Stimulated activated CD4-positive, alpha-beta T cell treated with anti-CD3 and anti-CD28 coated beads, Interleukin-15, amount 100 ng/mL, for 1 hour (primary cell): ENCODE measurements at places on chromosomes 12 and 14.
A peak's percentile ranks its signal among the peaks of the same experiment; 100 is the strongest.

DNA sequence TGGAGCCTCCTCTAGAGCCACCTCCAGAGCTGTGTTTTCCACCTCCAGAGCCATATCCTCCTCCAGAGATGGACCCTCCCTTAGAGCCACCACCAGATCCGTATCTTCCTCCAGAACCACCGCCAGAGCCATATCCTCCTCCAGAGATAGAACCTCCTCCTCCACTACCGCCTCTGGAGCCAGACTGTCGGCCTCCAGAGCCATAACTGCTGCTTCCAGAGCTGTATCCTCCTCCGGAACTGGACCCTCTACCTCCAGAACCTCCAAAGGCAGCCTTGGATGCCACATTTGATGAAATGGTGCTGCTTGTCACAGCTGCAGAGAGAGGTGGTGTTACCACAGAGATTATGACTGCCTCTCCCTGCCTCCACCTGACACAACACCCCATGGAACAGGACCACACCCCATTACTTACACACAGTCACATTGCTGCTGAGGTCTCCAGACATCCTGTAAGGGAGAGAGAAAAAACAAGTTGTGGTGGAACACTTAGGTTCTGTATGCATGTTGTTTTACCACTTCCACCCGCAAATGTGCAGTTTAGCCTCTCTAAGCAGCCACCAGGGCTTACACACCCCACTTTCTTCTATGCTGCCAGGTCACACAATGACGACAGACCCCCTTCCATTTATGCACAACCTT lies 6.8 kb downstream of the KRT2 start:
- DNase-seq: no peak

- no peak for DNase-seq
Observed at GRCh38 chr14:71181215-71182003, 274.1 kb downstream of the PCNX1 start.

DNA sequence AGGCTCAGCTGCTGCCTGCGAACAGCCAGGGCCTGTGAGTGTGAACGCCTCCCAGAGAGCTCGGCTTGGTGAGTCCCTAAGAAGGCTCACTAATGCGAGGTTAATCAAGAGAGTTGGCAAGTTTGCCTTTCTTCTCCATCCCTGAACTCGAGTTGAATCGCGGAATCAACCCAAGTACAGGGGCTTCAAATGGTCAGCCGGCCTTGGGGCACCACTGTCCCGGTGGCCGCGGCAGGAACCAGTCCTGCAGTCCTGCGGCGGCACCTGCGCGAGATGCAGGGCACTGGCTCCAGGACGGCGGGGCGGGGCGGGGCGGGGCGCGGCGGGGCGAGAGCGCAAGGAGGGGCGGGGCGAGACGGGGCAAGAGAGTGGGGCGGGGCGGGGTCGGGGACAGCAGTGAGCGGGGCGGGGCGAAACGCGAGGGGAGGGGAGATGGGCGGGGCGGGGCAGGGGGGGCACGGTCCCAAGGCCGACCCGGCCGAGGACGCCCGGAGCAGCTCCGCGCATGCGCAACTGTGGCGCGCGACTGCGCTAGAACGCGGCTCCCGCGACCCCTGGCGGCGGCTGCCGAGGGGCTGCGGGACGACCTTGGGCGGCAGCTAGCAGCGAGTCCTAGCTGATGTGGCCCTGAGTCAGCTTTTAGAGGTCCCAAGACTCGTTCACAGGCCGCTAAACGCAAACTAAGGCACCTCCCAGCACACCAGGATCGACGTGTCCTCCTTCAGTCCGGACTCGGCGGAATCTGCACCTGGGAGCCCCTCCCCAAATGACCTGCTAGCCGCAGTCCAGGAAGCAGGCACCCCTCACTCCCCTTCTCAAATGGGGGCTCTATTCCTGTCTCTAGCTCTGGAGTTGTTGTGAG lies 58.0 kb downstream of the TTC7B start:
- peak; percentile 92 for DNase-seq

- DNase-seq: no peak
Observed at GRCh38 chr12:60930151-60930550, 1330.1 kb upstream of the USP15 start.

DNA sequence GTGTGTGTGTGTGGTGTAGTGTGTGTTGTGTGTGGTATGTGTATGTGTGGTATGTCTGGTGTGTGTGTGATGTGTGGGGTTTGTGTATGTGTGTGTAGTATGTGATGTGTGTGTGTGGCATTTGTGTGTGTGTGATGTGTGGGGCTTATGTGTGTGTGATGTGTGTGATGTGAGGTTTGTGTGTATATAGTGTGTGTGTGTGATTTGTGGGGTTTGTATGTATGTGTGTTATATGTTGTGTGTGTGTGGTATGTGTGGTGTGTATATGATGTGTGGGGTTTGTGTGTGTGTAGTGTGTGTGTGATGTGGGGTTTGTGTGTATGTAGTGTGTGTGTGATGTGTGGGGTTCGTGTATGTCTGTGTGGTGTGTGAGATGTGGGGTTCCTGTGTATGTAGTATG lies 9.4 kb downstream of the GALNT16 start:
- no peak for DNase-seq

DNA sequence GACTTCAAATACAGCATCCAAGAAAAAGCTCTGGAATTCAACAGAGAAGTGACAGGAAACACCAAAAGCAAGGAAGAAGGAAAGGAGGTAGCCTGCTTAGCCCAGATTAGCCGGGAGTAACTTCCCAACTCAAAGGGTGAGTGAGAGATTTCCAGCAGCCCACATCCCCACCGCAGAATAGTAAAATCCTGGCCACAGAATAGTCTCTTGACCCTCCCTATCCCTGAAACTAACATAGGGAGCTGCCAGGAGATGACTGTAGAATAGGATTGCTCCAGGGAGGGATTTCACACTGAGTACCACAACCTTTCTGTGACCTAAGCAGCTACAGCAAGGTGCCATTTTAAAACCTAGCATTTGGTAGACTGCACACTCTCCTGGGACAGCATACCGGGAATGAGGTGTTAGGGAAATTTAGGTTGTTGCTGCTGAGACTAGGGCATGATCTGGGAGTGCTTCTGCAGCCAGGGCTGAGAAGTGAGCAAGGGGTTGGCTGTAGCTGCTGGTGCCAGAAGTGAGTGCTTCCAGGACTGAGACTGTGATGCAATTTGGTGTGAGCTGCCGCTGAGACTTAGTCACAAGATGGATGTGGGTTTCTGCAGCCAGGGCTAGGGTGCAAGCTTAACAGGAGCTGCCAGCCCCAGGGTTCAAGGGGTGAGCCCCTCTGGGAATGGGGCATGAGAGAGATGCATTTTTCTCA lies 66.0 kb downstream of the TMTC3 start:
- DNase-seq: no peak

GRCh38 chr14:21043974-21044618 lies 1.9 kb downstream of the RNASE7 start:
- no peak for DNase-seq

GRCh38 chr14:102537981-102538601 lies 28.5 kb upstream of the ANKRD9 start:
- DNase-seq: no peak

DNA sequence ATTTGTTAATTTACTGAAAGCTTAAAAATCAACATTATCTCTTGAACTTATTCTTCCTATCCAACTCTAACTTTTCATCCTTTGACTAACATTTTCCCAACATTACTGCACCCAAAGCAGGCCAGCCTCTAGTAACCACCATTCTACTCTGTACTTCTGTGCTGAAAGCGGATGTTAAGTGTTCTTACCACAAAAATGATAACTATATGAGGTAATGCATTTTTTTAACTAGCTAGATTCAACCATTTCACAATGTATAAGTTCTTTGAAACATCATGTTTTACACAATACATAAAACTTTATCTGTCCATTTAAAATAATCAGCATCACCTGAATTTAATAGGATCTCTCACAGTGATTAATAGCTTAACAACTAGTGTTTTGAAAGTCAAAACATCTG lies 468.5 kb upstream of the MGAT4C start:
- no peak for DNase-seq

- DNase-seq: no peak
Observed at GRCh38 chr14:67666750-67667449, 7.5 kb downstream of the VTI1B start.

- DNase-seq: no peak
Observed at GRCh38 chr14:51095854-51096823, 1.2 kb upstream of the TRIM9 start.

DNA sequence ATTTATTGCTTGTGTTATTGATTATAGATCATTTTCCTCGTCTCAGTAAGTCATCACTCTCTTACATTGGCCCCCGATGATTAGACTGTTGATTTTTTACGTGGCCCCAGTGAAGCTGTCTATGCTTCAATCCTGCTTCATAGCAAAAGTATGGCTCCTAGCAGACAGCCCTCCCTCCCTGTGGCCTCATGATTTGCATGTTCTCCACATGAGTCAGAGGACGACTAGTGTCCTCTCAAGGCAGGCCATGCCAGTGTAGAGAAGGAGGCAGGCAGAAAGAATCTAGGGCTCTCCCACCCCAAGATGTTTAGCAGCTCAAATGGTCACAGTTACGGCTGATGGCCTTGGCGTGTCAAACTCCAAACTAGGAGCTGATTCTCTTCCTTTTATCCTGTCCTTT lies 59.6 kb downstream of the FIGNL2 start:
- DNase-seq: no peak
